ENCODE measurements at places on chromosomes 16 and 17.
A peak's percentile ranks its signal among the peaks of the same experiment; 100 is the strongest.

DNA sequence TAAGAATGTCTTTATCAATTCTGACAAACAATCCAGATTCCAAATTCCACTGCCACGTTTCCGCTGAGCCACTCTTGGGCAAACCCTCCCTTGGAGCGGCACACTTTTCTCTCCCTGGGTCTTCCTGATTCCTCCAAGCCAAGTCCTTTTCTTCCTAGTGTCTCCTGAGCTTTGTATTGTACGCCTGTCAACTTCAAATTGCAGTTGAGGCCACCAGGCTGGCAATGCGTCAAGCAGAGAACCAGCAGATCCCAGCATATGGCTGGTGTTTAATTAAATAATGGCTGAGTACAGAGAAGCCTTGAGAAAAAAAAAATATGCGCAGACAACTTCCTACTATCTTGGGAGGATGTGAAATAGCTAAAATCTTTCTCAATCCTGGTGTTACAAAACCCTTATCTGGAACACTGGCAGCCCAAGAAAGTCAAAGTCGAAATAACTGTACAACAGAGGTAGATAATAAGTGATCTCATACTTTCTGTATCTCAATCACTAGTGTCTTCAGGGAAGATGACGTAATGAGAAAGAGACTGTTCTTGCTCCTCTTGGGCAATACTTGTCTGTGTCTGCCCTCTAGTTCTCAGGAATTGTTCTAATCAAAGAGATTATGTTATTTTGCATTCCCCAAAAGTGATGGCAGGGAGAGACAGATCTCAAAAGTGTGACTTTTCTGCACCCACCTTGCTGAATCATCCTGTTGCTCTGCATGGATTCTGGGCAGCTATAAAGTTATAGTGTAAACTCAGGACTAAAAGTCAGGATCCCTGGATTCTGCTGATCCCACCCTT lies 15.0 kb downstream of the SMIM36 start:
- no peak for DNase-seq

GRCh38 chr17:81912441-81913309 lies 1.5 kb upstream of the PCYT2 start:
- DNase-seq: no peak

DNA sequence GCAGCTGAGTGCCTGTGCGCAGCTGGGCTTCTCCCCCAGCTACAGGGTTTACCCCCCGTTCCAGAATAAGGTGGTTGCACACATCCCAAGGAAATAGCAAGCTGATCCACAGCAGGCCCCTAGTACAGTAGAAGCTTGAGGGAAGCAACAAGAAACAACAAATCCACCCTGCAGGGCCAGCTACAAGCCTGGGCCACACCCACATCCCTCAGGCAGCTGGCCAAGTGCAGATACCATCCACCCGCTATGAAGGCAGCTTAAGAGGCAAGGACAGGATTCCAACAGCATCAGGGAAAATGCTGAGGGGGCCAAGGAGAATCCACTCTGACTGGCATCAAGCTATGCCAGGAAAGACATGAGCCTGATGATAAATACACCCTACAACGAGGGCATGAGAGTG lies 66.9 kb upstream of the RCVRN start:
- DNase-seq: no peak

- no peak for DNase-seq
These were observed 6.4 kb downstream of the ZFPM1 start for GRCh38 chr16:88459366-88460073.

DNA sequence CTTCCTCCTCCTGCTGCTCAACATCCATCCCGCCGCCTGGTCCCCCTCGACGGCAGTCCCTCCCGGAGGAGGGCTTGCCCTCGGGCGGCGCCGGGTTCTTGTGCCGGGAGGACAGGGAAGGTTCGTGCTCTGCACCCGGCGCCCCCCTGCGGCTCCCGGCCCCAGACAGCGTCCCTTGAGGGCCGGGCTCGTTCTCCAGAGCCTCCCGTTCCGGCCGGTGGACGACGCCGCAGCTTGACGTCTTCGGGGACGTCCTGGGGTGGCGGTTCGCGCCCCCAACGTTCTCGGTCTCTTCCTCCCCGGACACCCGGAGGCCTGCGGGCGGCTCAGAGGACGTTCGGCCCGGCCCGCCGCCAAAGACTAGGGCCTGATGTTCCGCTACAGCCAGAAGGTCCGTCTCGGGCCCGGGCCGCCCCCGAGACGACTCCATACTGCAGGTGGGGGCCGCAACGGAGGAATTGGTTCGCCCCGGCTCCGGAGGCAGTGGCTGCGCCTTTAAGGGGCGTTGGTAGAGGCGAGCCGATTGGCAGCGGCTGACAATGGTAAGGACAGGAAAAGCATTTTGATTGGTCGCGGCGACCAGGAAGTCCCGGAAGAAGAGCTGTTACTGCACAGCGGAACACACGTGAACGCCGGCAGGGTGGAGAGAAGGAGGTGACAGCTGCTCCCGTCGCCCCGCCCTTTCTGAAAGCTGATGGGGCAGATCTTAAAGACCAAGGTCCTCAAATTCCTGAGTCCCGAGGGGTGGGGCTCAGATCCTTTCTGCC lies at the start of gene BORCS6:
TSS of gene BORCS6 (minus strand) at position 470 of the 767 bp plus-strand sequence. CDS start at position 430, 40 bp downstream.
- DNase-seq: peak; percentile 94

DNA sequence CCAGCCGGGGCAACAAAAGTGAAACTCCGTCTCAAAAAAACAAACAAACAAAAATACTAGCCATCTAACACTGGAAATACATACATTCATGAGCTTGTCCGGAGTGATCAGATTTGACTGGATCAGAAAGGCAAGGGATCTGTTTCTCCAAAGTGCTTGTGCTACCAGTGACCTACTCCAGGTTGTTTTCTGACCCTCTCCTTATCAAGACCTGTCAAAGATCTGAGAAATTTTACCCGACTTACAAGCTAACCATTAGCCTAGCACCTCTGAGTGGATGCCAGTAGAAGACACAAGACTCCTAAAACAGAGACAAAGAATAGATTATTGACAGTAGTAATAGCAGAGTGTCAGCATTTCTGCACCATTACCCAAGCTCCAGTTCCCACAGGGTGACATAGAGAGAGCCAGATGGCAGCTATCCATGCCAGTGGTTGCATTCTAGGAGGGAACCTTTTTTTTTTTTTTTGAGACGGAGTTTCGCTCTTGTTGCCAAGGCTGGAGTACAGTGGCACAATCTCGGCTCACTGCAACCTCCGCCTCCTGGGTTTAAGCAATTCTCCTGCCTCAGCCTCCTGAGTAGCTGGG lies 9.8 kb downstream of the ASPA start:
- DNase-seq: no peak

DNA sequence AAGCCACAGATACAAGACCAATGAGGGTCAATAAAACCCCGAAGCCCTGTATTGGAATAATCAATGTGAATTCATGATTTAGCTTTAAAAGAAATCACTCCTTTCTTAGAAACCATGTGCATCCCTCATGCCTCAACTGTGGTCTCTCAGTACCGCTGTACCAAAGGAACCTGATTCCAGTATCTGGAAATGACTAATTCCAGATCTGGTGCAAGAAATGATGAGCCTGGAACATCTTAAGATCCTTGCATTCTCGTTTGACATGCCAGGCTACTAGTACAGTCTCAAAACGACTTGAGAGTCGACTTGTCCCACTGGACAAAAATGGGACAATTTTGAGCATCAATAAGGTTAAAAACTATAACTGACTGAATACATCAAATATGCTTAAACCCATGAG lies 21.2 kb downstream of the USP31 start:
- no peak for DNase-seq

DNA sequence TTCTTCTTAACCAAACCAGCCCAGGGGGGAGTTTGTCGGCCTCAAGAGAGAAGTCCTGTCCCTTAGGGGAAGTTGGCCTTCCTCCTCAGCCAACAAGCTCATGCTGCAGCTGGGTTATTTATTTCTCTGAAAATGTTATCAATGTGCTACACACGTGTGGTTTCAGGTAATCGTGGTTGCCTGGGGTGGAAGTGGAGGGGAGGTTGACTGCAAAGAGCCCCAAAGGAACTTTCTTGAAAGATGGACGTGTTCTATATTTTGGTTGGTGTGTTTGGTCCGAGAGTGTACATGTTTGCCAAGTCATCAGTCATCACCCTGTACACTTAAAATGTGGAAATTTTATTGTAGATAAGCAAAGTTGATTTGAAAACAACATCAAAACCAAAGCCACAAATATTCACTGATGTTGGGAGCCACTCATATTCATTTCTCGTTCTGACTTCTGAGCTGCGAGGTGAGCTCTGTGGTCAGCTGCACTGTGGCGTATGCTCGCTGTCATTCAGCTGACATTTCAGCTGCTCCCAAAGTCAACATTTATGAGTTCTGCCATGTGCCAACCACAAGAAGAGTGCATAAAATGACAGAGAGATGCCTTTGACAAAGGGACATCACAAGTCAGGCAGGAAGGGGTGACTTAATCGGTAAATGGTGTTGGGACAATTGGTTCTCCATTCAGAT lies 26.5 kb upstream of the ADGRG1 start:
- peak; percentile 64 for DNase-seq

DNA sequence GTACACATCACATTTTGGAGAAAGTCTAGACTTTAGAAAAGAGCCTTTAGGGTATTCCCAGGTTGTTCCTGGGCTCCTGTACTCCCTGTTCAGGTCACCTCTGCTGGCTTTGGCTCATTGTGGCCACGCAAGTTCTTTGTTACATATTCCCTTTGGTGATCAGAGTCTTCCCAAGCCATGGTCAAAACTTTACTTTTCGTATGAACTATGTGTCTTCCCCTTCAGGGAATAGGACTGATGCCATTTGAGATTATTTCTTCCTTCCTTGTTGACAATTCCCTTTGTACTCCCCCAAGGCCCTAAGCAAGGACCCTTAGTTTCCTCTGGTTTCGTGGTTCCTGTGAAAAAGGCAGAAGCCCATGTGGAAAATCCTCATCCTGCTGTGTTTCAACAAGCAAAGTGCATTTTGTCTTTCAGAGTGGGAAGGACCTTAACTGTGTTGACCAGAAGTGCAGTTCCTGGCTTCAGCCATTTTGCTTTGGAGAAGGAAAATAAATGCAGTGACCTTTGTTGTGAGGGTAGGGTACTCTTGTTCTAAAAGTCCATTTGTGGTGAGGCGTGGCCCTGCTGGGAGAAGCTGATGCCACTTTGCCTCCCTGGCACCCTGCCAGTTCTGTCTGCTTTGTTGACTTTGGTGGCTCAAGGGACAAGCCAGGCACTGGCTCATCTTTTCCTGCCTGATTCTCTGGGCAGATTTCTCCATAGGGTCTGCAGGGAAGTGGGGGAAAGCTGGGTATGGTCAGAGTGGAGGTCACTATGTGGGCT lies 55.1 kb downstream of the ZNRF1 start:
- no peak for DNase-seq

GRCh38 chr17:78134899-78135385 lies 4.4 kb downstream of the TMC8 start:
- DNase-seq: no peak

DNA sequence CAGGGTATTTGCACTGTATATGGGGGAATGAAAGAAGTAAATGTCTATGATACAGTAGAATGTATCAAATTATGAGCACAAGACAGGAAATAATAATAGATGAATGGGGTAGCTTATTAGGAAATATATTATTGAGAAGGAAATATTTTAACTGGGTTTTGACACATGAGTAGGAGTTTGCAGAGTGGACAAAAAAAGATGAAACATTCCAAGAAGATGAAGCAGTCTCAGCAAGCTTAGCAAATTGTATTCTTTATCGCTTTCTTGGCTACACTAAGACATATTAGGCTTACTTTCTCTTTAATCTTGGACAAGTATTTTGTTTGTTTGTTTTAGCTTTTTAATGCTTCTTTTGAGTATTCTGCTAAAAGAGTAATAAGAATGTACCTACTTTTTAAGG lies 1.3 kb upstream of the KRTAP4-9 start:
- no peak for DNase-seq

- DNase-seq: no peak
These were observed 409.6 kb upstream of the CDH11 start for GRCh38 chr16:65531475-65531874.

DNA sequence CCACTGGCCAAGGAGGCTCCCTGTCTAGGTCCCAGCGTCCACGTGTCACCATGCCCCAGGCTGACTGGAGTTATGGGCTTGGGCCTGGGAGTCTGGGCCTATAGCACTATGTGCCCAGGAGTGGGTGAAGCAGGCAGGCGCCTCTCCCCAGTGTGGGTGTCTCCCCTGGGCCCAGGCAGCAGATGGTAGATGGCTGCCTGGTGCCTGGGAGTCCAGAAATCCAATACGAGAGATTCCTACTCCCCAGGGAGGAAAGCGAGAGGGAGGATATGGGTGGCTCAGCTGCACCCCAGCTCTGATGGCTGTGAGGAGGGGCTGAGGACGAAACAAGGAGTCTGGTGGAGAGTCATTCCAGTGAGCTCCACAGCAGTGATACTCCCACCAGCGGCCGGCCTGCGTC lies 5.0 kb downstream of the KCNH6 start:
- no peak for DNase-seq

- no peak for DNase-seq
These were observed 1.8 kb downstream of the PIK3R5 start for GRCh38 chr17:8963647-8964258.

- no peak for DNase-seq
These were observed 12.4 kb downstream of the ZSCAN10 start for GRCh38 chr16:3086596-3087242.

DNA sequence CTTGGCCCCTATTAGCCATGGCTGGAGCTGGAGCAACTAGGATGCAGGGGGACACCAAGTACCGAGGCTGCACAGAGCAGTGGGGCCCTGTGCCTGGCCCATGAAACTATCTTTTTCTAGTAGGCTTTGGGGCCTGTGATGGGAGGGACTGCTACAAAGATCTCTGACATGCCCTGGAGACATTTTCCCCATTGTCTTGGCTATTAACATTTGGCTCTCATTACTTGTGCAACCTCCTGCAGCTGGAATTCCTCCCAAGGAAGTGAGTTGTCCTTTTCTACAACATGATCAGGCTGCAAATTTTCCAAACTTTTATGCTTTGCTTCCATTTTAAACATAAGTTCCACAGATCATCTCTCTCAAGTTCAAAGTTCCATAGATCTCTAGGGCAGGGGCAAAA lies 174.7 kb upstream of the ANKFN1 start:
- DNase-seq: no peak

DNA sequence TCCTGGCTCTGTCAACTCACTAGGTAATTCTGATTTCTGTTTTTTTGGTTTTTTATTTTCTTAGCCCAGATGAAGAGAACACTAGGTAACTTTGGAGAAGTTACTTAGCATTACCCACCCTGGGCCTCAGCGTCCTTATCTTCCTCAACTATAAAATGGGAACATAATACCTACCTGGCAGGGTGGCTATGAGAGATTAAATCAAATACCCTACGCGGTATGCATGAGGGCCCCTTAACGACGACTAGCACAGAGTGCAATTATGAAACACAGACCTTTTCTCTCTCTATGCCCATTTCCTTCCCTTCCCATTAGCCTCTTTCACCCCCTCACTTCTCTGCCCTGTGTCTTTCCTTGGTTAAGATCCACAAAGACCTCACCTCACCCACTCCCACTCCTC lies 11.1 kb downstream of the XPO6 start:
- DNase-seq: no peak

- DNase-seq: no peak
These were observed 29.7 kb upstream of the KRT17 start for GRCh38 chr17:41653892-41654677.

DNA sequence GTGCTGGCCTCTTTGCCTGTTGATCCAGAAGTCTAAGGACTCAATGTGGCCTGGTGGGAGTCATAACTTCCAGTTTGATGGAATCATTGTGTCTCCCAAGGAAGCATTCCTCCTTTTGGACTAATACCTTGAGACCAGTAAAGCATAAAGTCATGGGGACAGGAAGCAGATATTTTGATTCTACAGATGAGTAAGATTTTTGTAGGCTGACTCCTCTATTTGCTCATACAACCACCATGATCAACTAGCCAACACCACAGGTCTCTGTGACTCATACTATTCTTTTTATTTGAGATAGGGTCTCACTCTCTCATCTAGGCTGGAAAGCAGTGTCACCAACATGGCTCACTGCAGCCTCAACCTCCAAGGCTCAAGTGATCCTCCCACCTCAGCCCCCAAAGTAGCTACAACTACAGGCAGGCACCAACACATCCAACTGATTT lies 6.2 kb downstream of the MT2A start:
- no peak for DNase-seq
